ENCODE measurements at places on chromosomes 1 and 21. TPM values are rescaled to one million over a fixed set of nuclear protein-coding genes. Genes with fewer than 3 reads are reported as not detected.

SGIP1 gene
- 4.2 TPM for total RNA-seq

TENT5C gene
- 2.8 TPM for total RNA-seq

RHEX gene
- not detected for total RNA-seq

ZP4 gene
- total RNA-seq, result not detected

NPPA gene
- not detected for total RNA-seq

UTS2 gene
- total RNA-seq, result 7.1 TPM

IGFN1 gene
- total RNA-seq, result not detected

CFH gene
- total RNA-seq, result 151 TPM

C8B gene
- not detected for total RNA-seq

DNA sequence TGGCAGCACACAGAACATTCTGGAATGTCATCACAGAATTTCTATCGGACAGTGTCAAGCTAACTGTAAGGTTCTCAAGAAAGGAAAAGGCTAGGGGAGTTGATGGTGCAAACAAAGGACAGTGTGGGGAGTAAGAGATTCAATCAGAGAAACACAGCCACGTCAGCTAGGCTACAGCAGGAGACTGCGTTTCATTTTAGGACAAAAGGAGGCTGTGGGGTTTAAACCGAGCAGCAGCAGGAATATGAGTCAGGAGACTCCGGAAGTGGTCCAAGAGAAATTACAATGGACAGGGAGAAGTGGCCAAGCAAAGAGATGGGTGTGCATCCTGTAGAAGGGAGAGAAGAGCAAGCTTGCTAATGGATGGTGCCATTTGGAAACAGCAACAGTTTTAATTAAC, 37.4 kb upstream of the C1orf198 start:
- no peaks in the 10 kb centered on the region for H3K4me1 ChIP-seq
- no peak overlapping the region for H3K27ac ChIP-seq

DNA sequence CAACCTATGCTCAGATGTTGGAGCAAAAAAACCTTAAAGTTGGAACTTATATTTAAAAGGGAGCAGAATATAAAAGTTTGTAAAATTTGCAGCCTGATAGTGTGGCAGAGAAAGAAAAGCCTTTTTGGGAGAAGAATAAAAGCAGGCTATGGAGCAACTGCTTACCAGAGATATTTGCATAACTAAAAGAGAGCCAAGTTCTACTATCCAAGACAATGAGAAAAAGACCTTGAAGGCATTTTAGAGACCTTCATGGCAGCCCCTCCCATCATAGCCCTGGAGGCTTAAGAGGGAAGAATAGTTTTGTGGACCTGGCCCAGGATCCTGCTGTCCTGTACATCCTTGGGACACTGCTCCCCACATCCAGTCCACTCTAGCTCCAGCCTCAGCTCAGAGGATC, 312.5 kb upstream of the ZRANB2 start:
- no peak overlapping the region for H3K4me3 ChIP-seq
- H3K27me3 ChIP-seq, result no peaks in the 10 kb centered on the region
- H3K36me3 ChIP-seq, result no peaks in the 10 kb centered on the region
- H3K27ac ChIP-seq, result no peak overlapping the region
- no peaks in the 10 kb centered on the region for H3K4me1 ChIP-seq
- no peak for DNase-seq

GRCh38 chr21:31185663-31186062, 147.4 kb upstream of the KRTAP19-8 start:
- DNase-seq, result no peak
- no peak overlapping the region for H3K27ac ChIP-seq
- no peaks in the 10 kb centered on the region for H3K36me3 ChIP-seq
- no peaks in the 10 kb centered on the region for H3K4me1 ChIP-seq

GRCh38 chr1:232166942-232167341, 463.0 kb downstream of the SIPA1L2 start:
- no peak overlapping the region for H3K27ac ChIP-seq
- no peaks in the 10 kb centered on the region for H3K36me3 ChIP-seq
- no peak overlapping the region for H3K4me3 ChIP-seq
- H3K4me1 ChIP-seq, result no peaks in the 10 kb centered on the region
- no peaks in the 10 kb centered on the region for H3K27me3 ChIP-seq

GRCh38 chr1:200452850-200453552, 43.2 kb upstream of the ZNF281 start:
- H3K27ac ChIP-seq, result no peak overlapping the region
- H3K27me3 ChIP-seq, result no peaks in the 10 kb centered on the region
- no peaks in the 10 kb centered on the region for H3K36me3 ChIP-seq
- no peak for DNase-seq

DNA sequence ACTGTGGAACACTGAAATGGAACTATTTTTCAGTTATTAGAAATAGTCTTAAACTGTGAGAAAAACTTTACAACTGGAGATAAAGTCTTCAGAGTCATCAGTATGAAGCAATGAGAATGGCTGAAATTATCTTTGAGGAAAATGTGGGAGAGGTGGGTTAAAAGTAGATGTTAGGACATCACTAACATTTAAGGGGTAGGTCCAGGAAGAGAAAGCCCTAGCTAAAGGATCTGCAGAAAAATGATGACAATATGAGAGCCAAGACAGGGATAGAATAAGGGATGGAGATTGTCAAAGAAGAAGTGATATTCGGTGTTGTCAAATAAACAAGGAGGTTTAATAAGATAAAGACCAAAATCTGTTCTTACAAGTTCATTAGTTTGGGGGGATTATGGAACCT, 123.3 kb upstream of the GPR52 start:
- no peaks in the 10 kb centered on the region for H3K27me3 ChIP-seq
- H3K4me1 ChIP-seq, result no peaks in the 10 kb centered on the region
- no peak for DNase-seq
- no peak overlapping the region for H3K27ac ChIP-seq
- H3K4me3 ChIP-seq, result no peak overlapping the region

DNA sequence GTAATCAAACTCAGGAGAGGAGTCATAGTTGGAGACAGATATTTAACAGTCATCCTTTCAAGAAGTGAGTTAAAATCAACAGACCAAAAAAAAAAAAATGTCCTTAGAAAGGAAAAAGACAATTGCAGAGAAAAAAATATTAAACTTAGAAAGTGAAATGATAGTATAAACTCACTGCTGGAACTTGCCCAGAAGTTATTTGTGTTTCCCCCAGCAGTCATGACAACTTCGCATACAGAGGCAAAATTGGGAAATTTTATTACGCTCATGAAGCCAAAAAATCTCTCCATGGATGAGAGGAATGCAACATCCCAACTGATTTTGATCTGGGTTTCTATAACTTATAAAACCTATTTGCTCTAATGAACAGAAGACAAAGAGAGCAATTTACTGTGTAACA, 198.2 kb downstream of the LRRC7 start:
- H3K27me3 ChIP-seq, result no peaks in the 10 kb centered on the region
- H3K27ac ChIP-seq, result no peak overlapping the region
- no peaks in the 10 kb centered on the region for H3K36me3 ChIP-seq
- no peak for DNase-seq
- H3K4me1 ChIP-seq, result no peaks in the 10 kb centered on the region

GRCh38 chr1:43879414-43879813, 54.2 kb upstream of the ARTN start:
- H3K4me3 ChIP-seq, result no peak overlapping the region
- no peaks in the 10 kb centered on the region for H3K36me3 ChIP-seq
- H3K27ac ChIP-seq, result no peak overlapping the region
- DNase-seq, result no peak
- H3K27me3 ChIP-seq, result no peaks in the 10 kb centered on the region

GRCh38 chr1:198196630-198197029, 39.8 kb downstream of the NEK7 start:
- no peak overlapping the region for H3K27ac ChIP-seq
- no peaks in the 10 kb centered on the region for H3K4me1 ChIP-seq
- H3K4me3 ChIP-seq, result no peak overlapping the region
- H3K36me3 ChIP-seq, result no peaks in the 10 kb centered on the region
- H3K27me3 ChIP-seq, result no peaks in the 10 kb centered on the region

DNA sequence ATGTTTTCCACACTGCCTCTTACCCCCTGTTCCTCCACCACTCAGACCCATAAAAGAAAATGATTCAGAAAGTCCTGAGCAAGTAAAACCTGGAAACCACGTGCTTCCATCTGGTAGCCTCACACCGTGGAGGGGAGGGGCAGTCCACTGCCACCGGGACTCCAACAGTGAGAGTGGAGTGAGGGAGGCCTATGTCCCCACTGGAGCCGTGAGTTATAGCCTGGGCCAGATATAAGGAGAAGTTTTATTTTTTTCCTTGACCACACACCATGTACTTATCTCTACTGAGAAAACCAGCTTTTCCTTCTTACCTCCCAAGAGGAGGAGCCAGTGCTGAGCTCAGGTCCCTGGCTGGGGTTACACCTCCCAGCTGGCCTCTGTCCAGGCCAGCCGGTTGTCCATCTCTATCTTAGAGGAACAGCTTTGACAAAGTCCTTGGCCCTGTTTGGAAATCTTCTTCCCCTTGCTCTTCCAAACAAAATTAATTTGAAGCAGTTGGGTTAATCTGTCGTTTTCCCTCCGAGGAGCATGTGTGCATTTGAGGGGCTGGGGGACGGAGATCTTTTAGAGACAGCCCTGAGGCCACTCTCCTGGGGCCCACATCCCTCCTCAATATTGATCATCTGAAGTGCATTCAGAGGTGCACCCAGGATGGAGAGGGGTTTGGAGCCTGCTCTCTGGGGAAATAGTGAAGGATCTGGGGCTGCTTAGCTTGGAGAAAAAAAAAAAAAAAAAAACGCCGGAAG, 49.1 kb upstream of the SERBP1 start:
- no peaks in the 10 kb centered on the region for H3K36me3 ChIP-seq
- no peak overlapping the region for H3K27ac ChIP-seq
- H3K4me3 ChIP-seq, result peak overlapping the region; percentile 20
- no peaks in the 10 kb centered on the region for H3K27me3 ChIP-seq

DNA sequence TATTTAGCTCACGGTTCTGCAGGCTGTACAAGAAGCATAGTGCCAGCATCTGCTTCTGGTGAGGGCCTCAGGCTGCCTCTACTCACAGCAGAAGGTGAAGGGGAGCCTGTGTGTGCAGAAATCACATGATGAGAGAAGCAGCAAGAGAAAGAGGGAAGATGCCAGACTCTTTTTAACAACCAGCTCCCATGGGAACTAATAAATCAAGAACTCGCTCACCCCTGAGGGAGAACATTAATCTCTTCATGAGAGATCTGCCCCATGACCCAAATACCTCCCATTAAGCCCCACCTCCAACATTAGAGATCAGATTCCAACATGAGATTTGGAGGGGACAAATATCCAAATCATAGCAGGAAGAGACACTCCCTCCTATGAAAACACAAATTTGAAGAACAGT, 74.1 kb downstream of the OLFML2B start:
- H3K27ac ChIP-seq, result no peak overlapping the region
- peaks cover 6% of the 10 kb centered on the region for H3K36me3 ChIP-seq
- no peaks in the 10 kb centered on the region for H3K4me1 ChIP-seq
- no peak overlapping the region for H3K4me3 ChIP-seq
- no peaks in the 10 kb centered on the region for H3K27me3 ChIP-seq

GRCh38 chr1:33137800-33138199, 44.0 kb downstream of the TRIM62 start:
- H3K27ac ChIP-seq, result no peak overlapping the region
- peak; percentile 28 for DNase-seq
- no peaks in the 10 kb centered on the region for H3K36me3 ChIP-seq
- H3K4me1 ChIP-seq, result peaks cover 3% of the 10 kb centered on the region

GRCh38 chr21:25550352-25551120, 56.7 kb downstream of the MRPL39 start:
- no peak overlapping the region for H3K4me3 ChIP-seq

DNA sequence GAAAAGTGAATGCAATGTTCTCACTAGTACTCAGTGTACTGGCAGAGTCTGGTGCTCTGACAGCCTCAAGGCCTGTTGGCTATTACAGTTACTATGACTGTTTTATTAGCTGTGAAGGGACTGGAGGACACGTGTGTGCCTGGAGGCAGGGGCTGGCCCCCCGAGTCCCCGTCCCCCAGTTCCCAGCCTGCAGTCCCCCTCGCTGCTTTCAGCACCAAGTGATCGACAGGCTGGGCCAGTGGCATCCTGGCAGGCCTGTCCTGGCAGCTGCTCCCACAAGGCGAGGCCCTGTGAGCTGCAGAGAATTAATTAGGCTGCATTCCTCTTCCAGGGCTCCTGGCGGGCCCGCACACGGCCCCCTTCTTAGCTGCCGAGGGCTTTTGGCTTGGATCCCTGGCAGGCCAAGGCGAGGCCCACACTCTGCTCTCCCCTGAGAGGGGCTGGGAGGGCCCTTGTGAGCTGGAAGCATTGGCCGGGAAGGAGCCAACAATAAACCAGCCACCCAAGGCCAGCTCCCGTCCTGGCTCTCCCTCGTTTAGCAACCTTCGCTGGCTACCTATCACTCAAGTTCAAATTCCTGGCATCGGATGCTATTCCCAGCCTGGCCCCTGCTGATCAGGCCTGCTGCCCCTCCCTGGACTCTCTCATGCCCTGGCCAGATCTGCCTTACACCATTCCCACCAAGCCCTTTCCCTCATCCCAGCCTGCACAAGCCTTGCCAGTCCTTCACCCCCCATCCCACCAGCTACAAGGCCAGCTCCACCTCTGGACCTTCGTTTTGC, 9.8 kb downstream of the EDN2 start:
- no peaks in the 10 kb centered on the region for H3K27me3 ChIP-seq
- peaks cover 33% of the 10 kb centered on the region for H3K4me1 ChIP-seq
- DNase-seq, result peak; percentile 89
- peak overlapping the region; percentile 77 for H3K27ac ChIP-seq
- H3K36me3 ChIP-seq, result no peaks in the 10 kb centered on the region
- no peak overlapping the region for H3K4me3 ChIP-seq

DNA sequence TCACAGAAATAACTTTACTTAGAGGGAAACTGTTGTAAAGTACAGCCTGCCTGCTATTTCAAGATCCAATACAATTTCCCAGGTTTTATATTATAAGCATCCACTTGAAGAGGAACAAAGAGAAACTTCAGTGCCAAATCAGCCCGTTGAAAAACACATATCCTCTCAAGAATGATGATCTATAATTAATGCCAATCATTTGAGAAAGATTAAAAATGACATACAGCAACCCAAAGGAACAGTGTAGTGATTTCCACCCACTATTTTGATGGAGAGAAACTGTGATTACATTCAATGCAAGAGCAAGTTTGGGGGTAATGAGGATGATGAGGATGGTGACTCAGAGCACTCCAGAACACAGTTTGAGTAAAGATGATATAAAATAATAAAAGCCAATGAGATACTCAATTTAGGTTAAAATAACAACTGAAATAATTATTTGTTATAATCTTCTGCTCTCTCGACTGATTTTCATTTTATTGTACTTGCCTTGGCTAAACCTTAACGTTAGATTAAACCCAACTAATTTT, 715.5 kb downstream of the NCAM2 start:
- H3K4me3 ChIP-seq, result no peak overlapping the region
- H3K4me1 ChIP-seq, result no peaks in the 10 kb centered on the region
- H3K36me3 ChIP-seq, result no peaks in the 10 kb centered on the region
- no peak overlapping the region for H3K27ac ChIP-seq
- no peaks in the 10 kb centered on the region for H3K27me3 ChIP-seq

GRCh38 chr1:50074931-50075330, 33.8 kb upstream of the ELAVL4 start:
- H3K27ac ChIP-seq, result no peak overlapping the region
- no peaks in the 10 kb centered on the region for H3K4me1 ChIP-seq

DNA sequence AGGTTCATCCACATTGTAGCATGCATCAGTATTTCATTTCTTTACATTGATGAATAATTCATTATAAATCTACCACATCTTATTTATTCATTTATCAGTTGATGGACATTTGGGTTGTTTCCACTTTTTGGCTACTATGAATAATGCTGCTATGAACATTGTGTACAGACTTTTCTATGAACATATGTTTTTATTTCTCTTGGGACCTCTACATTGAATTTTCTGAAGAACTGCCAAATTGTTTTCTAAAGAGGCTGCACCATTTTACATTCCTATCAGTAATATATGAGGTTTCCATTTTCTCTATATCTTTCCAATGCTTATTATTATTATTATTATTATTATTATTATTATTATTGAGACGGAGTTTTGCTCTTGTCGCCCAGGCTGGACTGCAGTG, 81.3 kb upstream of the SELENON start:
- H3K36me3 ChIP-seq, result no peaks in the 10 kb centered on the region
- DNase-seq, result no peak
- H3K4me3 ChIP-seq, result no peak overlapping the region
- H3K4me1 ChIP-seq, result no peaks in the 10 kb centered on the region
- no peak overlapping the region for H3K27ac ChIP-seq
- no peaks in the 10 kb centered on the region for H3K27me3 ChIP-seq

Data from adrenal gland (tissue), 19 donors.